Stimulated activated CD4-positive, alpha-beta T cell treated with anti-CD3 and anti-CD28 coated beads, Interleukin-1b, Interleukin-23, amount 100 ng/mL, for 1 hour (primary cell): ENCODE measurements at places on chromosomes 1 and 21.

DNA sequence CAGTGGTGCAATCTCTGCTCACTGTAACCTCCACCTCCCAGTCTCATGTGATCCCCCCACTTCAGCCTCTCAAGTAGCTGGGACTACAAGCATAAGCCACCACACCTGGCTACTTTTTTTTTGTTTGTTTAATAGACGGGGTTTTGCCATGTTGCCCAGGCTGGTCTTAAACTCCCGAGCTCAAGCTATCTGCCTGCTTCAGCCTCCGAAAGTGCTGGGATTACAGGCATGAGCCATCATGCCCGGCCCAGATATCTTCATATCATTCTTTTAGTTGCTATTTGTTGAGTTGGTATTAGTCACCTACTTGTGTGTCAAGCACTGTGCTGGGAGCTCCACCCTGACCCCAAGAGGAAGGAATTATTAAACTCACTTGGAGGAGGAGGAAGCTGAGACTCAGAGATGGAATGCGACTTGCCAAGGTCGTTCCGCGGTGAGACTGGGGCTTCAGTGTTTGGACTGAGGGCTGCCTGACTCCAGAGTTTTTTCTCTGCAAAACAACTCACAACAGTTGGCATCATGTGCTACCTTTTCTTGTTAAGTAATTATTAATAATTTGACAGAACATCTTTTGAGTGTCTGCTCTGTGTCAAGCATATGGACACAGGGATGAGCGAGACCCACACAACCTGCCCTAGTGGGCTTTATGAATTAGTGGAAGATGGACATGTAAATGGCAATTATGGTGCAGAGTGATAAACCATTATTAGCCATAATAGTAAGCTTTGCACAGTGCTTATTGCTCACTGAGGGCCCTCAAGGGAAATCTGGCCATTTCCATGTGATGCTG is 132.0 kb downstream of the FOXD2 start:
- no peak for DNase-seq

DNA sequence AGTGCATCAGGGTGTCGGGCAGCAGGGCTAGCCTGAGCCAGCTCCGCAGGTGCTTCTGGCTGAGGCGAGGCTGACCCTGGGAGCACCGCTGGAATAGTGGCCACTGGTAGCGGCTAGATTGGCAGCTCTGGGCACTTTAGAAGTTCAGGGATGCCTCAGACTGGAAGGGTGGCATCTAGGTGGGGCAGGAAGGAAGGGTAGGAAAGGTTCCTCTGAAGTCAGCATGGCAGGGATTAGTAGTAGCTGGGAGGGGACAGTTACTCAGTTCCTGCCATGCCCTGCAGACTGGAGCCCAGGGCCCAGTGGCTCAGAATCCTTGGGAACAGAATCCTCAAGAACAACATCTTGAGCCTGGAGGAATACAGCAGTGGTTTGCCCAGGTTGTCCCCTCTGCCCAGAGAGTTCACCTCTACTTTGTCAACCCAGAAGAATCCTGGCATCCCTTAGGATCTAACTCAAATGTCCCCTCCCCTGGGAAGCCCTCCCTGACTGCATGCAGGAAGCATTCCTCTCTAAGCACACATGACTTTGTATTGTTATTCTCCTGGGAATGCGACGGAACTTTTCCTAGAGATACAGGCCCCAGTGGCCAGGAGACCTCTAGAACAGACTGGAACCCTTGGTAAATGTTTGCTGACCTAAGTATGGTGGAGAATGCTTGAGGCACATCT is 39.5 kb upstream of the BCAR3 start:
- no peak for DNase-seq

GRCh38 chr1:198622001-198622400 is 16.8 kb upstream of the PTPRC start:
- no peak for DNase-seq

DNA sequence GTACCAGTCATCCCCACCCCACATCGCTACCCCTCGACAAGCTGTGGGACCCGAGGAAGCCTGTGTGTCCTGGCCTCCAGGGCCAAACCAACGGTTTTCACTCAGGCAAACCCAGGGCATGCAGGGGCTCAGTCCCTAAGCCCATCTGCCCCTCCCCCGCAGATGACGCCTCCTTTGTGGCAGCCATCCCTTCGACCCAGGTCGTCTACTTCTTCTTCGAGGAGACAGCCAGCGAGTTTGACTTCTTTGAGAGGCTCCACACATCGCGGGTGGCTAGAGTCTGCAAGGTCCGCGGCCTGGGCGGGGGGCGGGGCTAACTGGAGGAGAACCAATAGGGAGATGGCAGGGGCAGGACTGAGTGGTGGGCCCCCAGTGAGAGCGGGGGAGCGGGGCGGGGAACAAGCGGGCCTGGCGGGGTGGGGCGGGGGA is 7.4 kb downstream of the SEMA4A start:
- DNase-seq: peak; percentile 19

DNA sequence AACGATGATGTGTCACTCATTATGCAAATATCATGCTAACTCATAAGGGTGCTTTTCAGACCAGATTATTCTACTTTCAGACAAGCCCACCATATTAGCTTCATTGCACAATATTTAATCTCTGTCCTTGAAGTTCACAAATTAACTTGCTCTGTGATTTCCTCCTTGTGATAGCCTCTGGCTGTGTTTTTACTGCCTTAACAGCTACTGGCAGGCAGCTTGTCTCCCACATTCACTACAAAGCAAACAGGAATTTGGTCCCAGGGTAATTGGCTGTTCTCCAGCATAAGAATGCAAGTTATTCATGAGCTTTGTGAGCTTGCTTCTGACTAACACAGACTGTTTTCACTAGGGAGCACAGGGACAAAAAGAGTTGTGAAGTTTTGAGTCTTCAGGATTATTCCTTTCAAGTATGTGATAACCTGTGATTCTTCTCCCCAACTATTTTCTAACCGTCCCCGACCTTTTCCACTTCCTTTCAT is 87.9 kb upstream of the HMCN1 start:
- no peak for DNase-seq

DNA sequence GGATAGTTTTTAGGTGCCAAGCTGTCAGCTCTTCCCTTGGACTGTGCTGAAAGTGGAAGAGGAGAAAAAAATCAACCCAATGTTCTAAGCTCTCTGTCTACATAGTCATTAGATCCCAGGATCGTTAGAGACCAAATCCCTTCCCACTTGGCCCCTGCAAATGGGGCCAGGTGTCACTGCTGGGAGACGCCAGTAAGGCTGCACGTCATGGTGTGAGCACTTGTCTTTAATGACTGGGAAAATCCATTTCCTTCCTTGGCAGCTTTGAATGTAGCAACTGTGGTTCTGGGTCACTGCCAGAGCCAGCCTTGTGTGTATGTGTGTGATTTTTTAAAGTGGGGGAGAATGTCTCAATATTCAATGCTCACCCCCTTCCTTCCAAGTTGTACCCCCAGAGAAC is 59.9 kb downstream of the MAN1C1 start:
- DNase-seq: no peak

GRCh38 chr21:21182401-21183010 is 184.3 kb downstream of the NCAM2 start:
- DNase-seq: no peak

DNA sequence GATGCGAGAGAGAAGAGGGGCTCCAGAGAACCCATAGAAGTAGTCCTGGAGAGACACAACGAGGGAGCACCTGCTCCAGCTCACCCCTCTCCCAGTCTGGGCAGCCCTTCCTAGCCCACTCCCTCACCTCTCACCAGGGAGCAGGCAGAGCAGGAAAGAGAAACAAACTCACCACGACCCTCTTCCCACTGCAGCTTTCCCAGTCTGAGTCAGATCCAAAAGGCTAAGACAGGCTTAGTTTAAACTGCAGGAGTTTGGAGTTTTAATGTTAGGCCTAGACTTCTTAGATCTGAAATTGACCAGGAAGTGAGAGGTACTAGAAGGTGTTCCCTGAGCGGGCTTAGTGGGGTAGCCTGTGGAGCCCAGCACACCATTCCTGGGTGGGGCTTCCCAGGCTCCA is 29.6 kb downstream of the SLC1A7 start:
- no peak for DNase-seq

- DNase-seq: no peak
Observed at GRCh38 chr21:19908390-19908789, 1089.8 kb upstream of the NCAM2 start.

GRCh38 chr1:154768456-154769125 is 101.5 kb downstream of the KCNN3 start:
- DNase-seq: no peak

GRCh38 chr1:219757890-219758289 is 145.0 kb upstream of the ZC3H11B start:
- DNase-seq: no peak

DNA sequence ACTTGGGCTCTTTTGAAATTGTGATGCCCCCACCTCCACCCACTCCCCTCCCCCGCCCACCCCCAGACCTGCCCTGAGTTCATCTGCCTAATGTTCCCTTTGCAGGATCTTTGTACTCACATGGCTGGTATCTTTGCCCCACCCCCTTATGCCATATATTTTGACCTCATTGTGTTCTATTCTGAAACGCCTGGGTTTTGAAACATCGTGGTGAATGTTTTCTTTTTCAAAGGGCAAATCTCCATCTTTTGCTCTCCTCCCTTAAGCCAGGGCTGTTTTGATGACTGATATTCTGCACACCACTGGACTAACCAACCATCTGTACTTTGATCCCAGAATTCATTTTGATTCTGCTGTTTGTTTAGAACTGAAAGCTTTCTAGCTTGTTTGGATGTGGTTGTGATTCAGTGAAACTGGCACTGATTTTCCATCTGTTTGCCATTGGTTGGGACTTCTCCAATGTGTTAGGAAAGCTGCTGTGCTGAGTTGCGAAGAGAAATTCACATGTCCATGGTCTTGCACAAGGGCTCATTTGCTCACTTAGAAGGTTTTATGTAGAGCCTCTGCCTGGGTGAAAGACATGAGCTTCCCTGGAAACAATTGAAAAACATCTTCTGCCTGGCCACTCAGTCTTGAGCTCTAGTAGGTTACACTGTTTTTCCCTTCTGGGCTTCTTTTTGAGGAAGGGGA is 16.5 kb downstream of the SMAP2 start:
- no peak for DNase-seq

GRCh38 chr1:199945591-199945990 is 81.9 kb upstream of the NR5A2 start:
- no peak for DNase-seq

- DNase-seq: no peak
Observed at GRCh38 chr21:19833082-19833481, 1165.1 kb upstream of the NCAM2 start.

DNA sequence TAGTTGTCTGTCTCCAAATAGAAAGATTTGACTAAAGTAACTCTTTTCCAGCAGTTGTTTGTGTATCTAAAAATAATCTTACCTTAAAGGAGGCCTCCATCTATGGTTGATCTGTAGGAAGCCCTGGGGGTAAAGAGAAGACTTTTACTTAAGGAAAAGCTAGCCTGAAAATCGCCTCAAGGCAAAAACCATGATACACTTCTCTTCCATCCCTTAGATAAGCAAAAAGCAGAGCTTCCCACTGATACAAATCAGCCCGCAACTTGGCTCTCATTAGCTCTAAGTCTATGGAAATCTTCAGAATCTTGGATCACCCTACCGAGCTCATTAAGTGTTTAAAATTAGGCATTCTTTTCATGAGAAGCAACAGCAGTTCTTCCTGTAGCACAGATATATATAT is 576.9 kb upstream of the PTBP2 start:
- DNase-seq: no peak

- no peak for DNase-seq
Observed at GRCh38 chr1:69535490-69535889, 32.2 kb upstream of the LRRC7 start.

DNA sequence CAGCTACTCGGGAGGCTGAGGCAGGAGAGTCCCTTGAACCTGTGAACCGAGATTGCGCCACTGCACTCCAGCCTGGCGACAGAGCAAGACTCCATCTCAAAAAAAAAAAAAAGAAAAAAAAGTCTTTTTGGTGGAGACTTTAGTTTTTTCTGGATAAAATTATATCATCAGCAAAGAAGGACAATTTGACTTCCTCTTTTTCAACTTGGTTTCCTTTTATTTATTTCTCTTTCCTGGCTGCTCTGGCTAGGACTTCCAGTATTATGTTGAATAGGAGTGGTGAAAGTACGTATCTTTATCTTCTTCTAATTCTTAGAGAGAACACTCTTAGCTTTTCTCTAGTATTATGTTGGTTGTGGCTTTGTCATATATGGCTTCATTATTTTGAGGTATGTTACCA is 130.8 kb downstream of the PCBP3 start:
- DNase-seq: no peak

- DNase-seq: no peak
Observed at GRCh38 chr1:65232461-65232990, 76.8 kb upstream of the DNAJC6 start.

GRCh38 chr1:17308593-17308992 is 596 bp downstream of the PADI4 start:
- DNase-seq: no peak

DNA sequence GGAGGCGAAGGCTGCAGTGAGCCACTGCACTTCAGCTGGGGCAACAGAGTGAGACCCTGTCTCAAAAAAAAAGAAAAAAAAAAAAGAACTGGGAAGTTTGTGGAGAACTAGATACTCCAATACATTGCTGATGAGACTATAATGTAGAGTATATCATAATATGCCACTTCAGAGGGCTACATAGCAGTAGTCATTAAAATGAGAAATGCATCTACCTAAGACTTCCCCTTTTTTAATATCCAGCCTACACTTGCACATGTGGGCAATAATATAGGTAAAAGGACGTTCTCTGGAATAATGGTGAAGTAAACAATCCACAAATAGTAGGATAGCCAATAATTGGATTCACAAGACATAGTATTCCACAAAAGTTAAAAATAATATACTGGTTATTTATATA is 311.0 kb downstream of the HLX start:
- DNase-seq: no peak

GRCh38 chr1:165290148-165290547 is 66.4 kb downstream of the LMX1A start:
- no peak for DNase-seq

- DNase-seq: no peak
Observed at GRCh38 chr1:90114521-90115141, 119.7 kb downstream of the ZNF326 start.

- no peak for DNase-seq
Observed at GRCh38 chr1:71967670-71968069, 314.7 kb downstream of the NEGR1 start.

DNA sequence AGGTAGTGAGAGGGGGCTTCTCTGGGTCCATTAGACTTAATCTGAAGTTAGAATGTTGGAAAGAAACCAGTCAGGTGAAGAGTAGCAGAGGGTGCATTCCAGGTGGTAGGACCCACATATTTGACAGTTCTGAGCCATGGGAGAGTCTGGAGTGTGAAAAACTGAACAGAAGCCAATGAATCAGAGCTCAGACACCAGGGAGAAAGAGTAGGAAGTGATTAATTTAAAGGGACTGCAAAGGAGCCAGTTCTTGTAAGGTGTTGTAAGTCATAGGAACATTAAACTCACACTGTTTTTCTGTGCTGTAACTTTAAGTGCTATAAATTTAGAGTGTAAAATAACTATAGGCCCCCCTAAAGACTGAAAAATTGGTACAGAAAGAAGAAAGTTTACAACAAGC is 5.9 kb upstream of the DHX9 start:
- no peak for DNase-seq

DNA sequence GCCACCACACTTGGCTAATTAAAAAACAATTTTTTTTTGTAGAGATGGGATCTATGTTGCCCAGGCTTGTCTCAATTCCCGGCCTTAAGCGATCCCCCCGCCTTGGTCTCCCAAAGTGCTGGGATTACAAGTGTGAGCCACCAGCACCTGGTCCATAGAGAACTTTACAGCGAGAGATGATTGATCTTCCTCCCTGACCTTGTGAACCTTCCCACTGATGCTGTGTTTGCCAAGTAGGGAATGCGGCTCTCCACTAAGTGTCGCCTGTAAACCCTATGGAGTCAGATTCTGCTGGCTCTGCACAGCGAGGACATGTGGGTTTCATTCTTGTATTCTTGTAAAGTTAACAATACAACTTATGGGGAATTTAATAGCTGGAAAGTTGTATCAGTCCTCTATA is 81.3 kb upstream of the LYST start:
- DNase-seq: no peak
